ENCODE measurements at places on chromosomes 16 and 17.
A peak's percentile ranks its signal among the peaks of the same experiment; 100 is the strongest.

DNA sequence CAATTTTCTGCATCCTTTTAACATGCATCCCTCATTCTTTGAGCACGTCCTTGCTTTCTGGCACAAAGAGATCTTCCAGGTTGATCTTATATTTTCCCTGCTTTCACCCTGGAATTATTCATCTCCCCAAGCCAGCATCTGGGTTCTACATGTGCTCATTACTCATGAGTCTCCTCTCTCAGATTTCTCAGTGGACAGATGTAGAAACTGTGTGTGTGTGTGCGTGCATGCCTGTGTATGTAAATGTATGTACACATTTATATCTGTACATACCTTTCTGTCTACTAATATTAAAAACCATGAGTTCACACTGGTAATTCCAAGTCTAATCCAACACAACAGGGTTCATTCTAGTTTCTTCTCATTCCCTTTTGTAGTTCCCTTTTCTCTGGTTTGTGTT is 41.9 kb upstream of the NSRP1 start:
- DNase-seq = no peak

- no peak for DNase-seq
Observed at GRCh38 chr17:2062571-2063183, 7.8 kb downstream of the HIC1 start.

DNA sequence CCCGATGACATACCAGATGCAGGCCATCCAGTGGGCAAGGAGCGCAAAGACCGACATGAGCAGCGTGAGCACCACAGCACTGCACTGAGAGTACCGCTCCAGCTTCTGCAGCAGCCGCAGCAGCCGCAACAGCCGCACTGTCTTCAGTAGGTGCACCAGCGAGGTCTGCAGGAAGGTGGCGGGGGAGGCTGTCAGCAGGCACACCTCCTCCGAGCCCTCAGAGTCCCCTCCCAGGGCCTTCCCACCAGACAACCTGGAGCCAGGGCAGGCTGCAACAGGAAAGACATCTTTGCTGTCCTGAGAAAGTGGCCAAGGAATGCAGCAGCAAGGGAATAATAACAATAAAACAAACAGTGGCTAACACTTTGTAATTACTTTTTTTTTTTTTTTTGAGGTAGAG is 9.1 kb downstream of the KCNH4 start:
- DNase-seq = no peak

DNA sequence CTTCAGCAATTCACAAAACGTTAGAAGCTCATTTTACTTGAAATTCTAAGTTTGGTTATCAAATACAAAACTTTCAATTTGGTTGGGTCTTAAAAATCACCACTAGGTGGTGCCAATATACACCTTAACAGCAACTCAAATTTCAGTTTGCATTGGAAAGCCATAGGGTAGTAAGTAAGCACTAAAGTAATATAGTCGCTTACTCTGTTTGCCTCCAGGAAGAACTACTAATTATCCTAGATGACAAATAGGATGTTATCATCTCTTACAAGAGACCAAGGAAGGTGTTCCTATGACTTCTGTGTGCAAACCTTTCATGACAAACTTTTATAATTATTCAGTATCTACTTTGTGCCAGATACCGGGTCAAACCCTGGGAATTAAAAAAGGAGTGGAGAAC is 93.3 kb downstream of the MYO1D start:
- peak; percentile 36 for DNase-seq

GRCh38 chr17:19647697-19648474 is 665 bp upstream of the ALDH3A2 start:
- peak; percentile 30 for DNase-seq

GRCh38 chr17:65173284-65173793 is 36.2 kb downstream of the RGS9 start:
- no peak for DNase-seq

GRCh38 chr17:75036643-75037268 is 10.0 kb downstream of the ATP5PD start:
- no peak for DNase-seq

DNA sequence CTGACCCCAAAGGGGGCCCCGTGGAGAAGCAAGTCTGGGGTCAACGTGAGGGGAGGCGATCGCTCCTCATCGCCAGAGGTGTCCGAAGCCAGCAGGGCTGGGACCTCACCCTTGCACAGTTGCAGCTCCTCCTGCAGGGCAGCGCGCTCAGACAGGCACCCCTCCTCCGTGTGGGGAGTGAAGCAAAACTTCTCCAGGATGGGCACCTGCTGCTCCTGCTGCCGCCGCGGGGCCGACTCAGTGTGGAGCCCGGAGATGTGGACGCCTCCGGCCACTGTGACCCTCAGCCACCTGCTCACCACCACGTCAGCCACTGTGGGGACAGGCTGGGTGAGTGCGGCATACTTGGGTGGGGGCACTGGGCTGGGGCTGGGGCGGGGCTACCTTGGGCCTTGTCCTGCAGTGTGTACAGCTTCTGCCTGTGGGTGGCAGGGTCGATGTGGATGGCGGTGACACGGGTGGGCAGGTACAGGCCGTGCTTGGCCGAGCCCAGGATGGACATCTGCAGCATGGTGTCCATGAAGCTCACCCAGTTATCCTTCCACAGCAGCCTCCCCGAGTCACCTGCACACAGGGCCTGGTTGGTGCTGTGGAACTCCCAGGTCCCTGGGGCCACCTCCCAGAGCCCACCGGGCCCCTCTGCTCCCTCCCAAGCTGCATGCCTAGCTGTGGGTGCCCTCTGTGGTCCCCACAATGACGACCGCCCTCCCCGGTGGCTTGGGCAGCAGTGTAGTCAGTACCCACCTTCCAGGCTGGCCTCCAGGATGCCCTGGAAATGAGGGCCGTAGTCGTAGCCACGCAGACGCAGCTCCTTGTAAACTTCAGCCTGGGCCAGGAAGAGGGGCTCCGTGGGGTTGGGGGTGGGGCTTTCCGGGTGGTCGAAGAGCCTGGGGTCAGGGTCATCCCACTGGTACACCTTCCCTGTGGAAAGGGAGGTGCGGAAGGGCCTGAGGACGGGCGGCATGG is 10.8 kb downstream of the FASN start:
- no peak for DNase-seq

GRCh38 chr17:45976755-45977505 is 22.1 kb upstream of the STH start:
- no peak for DNase-seq

- no peak for DNase-seq
Observed at GRCh38 chr17:8164815-8165131, 2.0 kb upstream of the VAMP2 start.

- no peak for DNase-seq
Observed at GRCh38 chr16:404971-405486, 3.3 kb downstream of the DECR2 start.

DNA sequence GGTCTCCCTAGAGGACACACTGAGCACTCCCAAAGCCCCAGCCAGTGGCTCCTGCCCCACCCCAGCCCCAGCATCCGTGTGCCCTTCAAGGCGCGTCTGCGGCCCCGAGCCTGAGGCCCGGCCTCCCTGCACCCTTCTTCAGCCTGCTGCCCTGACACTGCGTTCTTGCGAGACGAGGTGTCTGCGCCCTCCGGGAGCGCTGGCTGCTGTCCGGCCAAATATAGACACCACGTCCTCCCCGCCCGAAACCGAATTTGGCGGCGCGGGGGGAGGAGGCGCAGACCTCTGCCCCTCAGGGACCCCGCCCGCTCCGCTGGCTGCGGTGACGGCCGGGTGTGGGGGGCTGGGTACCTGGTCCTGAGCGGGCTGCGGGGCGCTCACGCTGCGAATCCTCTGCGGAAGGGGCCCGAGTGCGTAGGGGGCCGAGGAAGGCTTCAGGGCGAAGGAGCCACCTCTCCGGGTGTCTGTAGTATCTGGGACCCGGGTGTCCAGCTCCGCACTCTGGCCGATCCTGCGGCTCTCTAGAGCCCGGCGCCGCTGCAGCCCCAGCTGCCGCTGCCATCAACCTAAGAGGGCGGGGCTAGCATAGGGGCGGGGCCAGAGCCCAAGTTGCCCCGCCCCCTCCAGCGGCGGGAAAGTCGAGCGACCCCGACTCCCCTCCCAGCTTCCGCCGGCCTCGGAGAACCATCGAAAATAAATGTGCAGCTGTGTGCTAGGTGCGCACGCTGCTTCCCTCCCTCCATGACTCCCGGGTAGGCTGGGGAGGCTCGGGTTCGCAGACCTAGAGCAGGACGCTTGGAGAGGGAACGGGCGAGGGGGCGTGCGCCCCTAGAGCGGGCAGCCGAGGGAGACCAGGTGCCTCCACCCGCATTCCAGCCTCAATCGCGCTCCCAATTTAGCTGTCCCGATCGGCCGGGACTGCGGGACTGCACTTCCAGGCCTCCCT is at the start of gene CORO6:
Gene CORO6 (minus strand): TSS at position 576 of the 946 bp plus-strand sequence. CDS start 1,491 bp downstream, outside the sequence.
- peak; percentile 86 for DNase-seq

DNA sequence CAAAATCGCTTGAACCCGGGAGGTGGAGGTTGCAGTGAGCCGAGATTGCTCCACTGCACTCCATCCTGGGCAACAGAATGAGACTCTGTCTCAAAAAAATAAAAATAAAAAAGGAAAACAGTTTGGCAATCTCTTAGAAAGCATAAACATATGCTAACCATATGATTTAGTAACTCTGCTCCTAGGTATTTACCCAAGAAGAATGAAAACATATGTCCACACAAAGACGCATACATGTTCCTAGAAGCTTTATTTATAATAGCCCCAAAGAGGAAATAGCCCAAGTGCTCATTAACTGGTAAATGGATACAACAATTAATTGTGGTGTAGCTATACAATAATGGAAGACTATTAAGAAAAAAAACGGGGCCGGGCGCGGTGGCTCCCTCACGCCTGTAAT is 18.5 kb upstream of the CDH1 start:
- no peak for DNase-seq

DNA sequence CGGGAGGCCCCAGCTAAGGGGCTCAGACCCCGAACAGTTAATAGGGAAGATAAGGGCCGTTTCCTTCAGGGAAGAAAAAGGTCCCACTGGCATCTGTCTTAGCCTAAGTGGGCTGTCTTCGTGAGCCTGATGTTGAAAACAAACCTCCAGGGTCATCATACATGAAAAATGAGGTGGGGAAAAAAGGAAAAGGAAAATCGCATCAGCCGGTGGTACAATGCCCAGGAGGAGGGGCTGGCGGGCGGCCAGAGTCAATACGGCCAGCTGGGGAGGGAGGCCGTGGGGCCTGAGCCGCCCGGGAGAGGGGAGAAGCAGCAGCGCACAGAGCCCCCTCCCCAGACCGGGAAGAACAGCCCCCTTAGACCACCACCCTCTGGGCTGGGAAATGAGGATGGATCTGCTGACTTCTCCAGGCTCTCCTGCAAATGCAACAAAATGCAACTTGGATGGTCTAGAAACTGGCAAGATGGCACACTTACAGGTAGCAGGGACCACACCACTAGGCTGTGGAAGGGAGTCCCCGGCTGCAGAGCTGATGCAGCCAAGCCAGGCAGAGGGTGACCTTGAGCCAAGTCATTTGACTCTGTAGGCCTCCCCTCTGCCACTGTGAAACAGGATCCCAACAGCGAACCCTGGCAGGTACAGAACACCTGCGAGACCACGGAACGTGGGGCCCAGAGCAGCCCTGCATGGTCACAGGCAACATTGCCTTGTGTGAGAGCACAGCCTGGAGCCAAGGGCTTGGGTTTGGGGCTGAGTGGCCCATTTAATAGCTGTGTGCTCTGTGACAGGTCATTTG is 448.5 kb downstream of the SOX9 start:
- no peak for DNase-seq

GRCh38 chr17:7241090-7241733 is 1.0 kb downstream of the GABARAP start:
- DNase-seq = no peak

GRCh38 chr17:29116804-29117753 is 63.1 kb downstream of the MYO18A start:
- peak; percentile 69 for DNase-seq

DNA sequence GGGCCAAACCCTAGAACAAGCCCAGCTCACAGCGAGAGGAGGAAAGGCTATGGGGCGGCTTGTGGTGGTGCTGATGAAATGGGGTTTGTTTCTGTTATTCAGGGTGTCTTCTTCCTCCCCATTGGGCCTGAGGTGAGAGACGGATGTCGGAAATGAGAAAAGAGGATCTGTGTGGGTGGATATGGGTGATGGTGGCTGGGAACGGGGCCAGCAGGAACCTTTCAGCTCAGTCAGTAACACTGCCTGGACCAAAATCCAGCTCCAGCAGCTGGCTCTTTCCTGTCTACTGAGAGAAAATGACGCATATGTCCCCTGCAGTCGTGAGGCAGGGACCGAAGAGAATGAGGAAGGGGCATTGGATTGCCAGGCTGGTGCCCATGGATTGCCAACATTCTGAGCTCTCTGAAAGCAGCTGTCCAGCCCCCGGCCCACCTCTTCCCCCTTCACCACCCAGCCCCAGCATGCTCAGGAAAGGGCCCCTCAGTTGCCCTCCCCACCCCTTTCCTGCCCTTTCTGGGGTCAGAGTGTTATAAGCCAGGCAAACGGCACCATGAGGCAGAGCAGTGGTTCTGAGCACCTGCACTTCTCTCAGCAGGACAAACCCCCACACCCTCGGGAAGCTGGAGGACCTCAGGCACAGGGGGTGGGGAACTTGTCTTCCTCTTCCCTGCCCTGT is 4.0 kb downstream of the MYH3 start:
- DNase-seq = no peak

DNA sequence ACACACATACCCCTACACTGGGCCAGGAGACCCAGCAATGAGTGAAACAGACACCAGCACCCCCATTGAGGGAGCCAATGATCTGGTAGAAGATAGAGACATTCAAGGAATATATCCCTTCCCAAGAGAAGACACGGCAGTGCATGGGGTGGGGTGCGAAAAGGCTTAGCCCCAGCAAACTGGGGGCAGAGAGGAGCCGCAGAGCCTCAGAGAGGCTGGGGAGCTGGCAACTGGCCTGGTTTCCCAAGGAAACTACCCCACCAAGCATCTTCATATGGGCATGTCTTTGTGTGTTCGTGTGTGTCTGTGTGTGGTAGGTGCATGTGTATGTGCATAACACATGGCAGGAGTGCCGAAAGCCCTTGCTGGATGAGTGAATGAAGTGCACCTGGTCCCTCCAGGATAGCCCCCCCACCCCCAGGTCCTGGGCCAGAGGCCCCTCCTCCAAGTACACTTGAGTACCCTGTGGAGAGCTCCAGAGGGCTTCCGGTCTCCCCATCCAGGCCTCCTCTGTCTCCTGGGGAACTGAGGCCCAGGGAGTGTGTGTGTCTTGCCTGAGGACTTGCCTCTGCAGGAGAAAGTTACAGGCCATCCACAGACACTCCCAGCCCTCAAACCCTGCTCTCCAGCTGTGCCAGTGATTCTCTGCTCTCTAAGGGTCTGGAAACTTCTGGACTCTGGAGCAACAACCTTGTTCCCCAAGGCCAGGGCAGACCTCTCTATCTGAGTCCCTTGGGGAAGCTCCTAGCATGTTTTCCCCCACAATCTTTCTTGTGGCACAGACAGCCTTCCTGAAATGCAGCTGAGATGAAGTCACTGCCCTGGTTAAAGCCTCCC is 15.9 kb downstream of the TBX2 start:
- no peak for DNase-seq

- DNase-seq = no peak
Observed at GRCh38 chr16:70588565-70588964, 57.8 kb upstream of the IL34 start.
